ENCODE measurements at places on chromosomes 16 and 17. TPM values are rescaled to one million over a fixed set of nuclear protein-coding genes. Genes with fewer than 3 reads are reported as not detected.

DNA sequence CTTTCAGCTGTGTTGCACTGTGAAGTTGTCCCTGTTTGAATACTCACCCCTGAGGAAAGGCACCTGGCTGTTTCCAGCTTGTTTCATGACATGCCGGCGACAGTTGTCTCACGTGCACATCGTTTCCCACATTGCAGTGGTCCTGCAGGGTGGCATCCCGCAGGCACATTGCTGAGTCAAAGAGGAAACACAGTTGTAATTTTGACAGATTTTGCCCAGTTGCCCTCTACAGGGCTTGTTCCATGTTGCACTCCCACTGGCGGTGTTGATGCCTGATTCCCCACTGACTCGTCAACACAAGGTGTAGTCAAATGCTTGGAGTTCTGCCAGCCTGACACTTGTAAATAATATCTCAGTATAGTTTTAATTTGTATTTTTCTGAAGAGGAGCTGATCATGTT lies 23.8 kb downstream of the EPN2 start:
- no peak overlapping the region for H3K4me3 ChIP-seq
- H3K27ac ChIP-seq: no peak overlapping the region
- no peak for DNase-seq
- peaks cover 21% of the 10 kb centered on the region for H3K4me1 ChIP-seq
- H3K36me3 ChIP-seq: no peaks in the 10 kb centered on the region

DNA sequence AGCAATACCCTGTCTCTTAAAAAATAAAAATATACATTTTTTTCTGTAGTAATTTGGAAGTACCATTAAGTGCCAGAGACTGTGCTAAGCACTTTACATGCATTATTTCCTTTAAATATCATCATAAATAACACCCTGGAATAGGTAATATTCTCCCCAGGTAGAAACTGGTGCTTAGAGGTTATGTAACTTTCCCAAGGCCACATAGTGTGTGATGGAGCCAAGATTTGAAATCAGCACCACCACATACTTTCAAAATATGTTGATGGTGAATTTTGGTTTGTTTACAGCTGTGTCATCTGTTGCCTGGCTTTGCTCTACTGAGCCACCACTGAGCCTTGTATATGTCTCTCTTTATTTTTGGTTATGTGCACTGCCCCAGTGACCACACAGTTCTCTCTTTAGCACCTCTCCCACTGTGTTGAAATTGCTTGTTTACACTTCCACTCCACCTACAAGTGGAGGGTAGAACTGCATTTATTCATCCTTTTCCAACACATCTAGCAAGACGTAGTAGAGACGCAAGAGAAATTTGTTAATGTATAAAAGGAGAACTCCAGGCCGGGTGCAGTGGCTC lies 19.0 kb upstream of the NBR1 start:
- no peak overlapping the region for H3K27ac ChIP-seq
- H3K4me1 ChIP-seq: no peaks in the 10 kb centered on the region
- H3K27me3 ChIP-seq: no peaks in the 10 kb centered on the region
- no peaks in the 10 kb centered on the region for H3K36me3 ChIP-seq

Gene KRTAP4-6
- total RNA-seq: not detected

Gene TEX14
- under 0.01 TPM for total RNA-seq
